Posterior vena cava (tissue), 2 donors: ENCODE measurements at places on chromosomes 12 and 14.

- no peak for DNase-seq
Measured at GRCh38 chr12:43835264-43835655, 621 bp upstream of the TMEM117 start.

- DNase-seq, result peak; percentile 95
Measured at GRCh38 chr12:7108003-7108795, 815 bp downstream of the C1RL start.

DNA sequence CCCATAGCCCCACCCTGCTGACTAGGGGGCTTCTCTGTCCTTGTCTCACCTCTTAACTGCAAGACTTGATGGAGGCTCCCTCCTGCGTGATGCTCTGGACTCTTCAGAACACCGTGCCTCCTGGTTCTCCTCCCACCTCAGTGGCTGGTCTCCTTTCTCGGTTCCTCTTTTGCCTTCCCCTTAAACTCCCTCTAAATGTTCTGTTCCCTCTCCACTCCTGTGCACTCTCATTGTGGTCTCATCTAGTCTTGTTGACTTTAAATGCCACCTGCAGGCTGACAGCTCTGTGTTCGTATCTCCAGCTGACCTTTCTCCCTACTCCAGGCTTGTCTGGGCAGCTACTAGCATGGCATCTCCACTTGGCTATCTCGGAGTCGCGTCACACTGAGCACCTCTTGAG is 28.3 kb downstream of the DYNC1H1 start:
- DNase-seq, result peak; percentile 61

GRCh38 chr14:100237735-100238418 is 1.1 kb upstream of the YY1 start:
- peak; percentile 85 for DNase-seq

- no peak for DNase-seq
Measured at GRCh38 chr14:74085828-74086227, 1.1 kb downstream of the LIN52 start.

DNA sequence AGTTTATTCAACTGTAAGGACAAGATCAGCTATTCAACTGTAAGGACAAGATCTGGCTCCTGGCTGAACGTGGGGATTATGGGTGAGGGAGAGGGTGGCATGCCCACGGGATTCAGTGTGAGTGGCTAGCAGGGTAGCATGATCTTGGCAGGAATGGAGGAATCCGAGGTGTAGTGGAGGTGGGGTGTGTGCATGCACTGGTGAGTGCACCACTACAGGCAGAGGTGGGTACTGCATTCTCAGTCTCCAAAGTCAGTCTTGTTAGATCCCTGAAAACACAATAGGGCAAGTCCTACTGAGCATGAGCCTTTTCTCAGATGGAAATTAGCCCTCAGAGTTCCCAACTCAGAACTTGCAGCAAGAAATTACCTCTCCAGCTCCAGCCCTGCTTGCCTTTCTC is 32.2 kb upstream of the DCD start:
- no peak for DNase-seq

- no peak for DNase-seq
Measured at GRCh38 chr12:43912859-43913258, 77.0 kb downstream of the TMEM117 start.

- DNase-seq, result no peak
Measured at GRCh38 chr12:113373440-113373839, 15.1 kb downstream of the PLBD2 start.

GRCh38 chr12:6084261-6084968 is 40.1 kb downstream of the VWF start:
- DNase-seq, result peak; percentile 64

- no peak for DNase-seq
Measured at GRCh38 chr14:44291366-44291915, 215.6 kb downstream of the FSCB start.

DNA sequence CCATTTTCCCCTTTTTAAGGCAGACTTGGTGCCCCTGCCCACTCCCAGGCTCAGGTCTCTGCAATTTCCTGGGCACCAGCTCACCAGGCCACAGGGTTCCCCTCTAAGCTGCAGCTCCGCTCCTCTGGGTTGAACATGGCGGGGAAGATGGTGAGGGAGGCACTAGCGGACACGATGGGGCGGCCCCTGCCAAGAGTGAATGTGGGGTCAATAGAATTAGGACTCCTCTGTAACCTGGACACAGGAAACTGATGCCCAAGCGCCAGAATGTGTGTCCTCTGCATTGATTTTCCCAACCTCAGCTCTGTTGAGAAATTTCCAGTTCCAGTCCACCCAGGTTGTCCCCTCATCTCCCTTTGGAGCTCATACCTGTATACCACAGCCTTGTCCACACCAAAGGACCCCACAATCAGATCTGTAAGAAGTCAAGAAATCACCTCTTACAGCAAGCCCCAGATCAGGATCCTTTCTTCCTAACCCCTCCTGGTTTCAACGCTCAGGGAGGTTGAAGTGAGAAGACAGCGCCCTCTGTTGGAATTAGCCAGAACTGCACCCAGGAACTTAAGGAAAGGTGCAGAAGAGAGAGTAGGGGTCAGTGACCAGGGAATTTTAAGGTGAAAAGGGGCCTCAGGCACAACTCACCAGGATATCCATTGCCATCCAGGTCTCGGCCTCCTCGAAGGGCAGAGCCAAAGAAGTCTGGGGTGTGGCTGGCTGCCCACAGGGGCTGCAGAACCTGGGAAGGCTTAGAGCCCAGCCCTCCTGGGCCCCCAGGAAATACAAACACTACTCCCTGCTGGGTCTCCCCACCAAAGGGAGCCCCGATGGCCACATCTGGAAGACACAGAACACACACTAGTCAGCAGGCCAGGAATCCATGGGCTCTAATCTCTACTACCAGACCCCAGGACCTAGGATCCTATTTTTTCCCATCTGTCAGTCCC is 14.7 kb downstream of the ITGA5 start:
- no peak for DNase-seq

DNA sequence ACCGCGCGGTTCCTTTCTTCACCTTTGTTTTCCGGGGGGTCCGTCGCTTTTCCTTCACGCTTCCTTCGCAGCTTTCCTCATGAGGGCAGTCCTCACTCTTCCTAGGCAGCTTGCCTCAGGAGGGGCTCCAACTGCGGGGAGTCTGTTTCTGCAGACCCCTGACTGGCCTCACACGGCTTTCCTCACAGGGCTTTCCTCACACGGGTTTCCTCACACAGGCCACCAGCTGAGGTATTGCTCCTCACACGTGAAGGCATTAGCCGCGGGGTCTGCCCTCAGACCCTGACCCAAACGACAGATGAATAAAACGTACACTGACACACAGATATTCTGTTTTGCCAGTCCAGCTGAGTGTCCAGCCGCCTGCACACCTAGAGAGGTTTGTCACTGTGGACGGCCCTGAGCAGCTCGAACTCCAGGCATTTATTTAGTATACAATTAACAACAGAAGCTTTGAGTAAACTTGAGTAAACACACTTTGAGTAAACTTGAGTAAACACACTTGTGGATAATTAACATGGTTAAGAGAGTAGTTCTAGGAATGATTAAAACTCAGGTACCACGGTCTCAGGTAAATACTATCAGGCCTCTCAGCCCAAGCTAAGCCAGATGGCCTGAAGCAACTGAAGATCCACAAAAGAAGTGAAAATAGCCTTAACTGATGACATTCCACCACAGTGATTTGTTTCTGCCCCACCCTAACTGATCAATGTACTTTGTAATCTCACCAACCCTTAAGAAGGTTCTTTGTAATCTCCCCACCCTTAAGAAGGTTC is 16.1 kb upstream of the LYZ start:
- no peak for DNase-seq

DNA sequence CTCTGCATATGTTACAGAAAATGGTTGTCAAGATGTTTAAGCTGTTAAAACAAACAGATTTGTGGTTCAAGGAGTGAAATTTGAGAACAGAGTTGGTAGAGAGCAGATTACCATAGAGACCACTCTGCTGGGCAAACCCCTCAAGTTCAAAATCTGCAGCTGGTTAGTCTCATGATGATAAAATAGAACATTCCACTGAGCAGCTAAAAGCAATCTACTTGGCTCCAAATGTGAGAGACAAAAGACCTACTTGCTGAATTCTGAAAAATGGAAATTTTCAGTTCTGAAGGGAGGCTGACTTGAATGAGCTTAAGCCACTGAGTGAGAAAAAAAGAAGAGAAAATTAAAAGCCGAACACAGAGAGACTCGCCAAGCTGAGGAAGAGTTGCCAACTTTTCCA is 519.3 kb downstream of the NOVA1 start:
- no peak for DNase-seq

- DNase-seq, result no peak
Measured at GRCh38 chr12:44314007-44314500, 478.2 kb downstream of the TMEM117 start.

GRCh38 chr12:56374726-56375597 is 12.3 kb upstream of the APOF start:
- DNase-seq, result no peak

- DNase-seq, result no peak
Measured at GRCh38 chr14:22097586-22098292, 424.1 kb upstream of the OR4E1 start.

GRCh38 chr12:131448254-131448795 is 262.6 kb upstream of the SFSWAP start:
- DNase-seq, result no peak

- no peak for DNase-seq
Measured at GRCh38 chr12:118524446-118524845, 148.1 kb downstream of the SUDS3 start.

DNA sequence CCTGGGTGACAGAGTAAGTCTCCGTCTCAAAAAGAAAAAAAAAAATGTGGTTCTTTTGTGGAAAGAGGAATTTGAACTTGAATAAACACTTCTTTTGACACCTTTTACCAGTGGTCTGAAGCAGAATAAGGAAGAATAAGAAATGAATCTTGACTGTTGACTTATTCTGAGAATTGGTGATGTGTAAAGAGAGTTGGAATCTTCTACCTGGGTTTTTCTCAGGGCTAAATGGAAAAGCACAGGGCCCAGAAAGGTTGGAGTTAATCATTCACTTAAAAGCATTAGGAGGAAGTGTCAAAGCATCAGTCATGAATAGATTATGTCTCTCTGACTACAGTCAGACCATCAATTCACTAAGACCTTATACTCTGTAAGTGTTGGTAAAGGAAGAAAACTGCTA is 13.9 kb downstream of the PNMA1 start:
- DNase-seq, result no peak

DNA sequence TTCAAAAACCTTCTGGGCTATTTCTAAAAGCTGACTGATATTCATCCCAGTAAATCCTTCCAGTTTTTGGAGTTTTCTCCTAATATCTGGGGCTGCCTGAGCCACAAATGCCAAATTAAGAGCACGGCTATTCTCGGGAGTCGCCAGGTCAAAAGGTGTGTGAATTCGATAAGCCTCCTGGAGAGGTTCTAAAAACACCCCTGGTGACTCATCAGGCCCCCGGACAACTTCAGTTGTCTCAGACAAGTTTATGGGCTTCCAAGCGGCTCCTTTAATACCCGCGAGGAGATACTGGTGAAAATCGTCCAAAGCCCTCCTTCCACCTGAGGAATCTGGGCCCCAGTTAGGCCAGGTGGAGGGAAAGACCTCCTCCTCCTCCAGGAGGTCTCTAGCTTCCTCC is 677.1 kb downstream of the TMEM121 start:
- DNase-seq, result no peak

- DNase-seq, result no peak
Measured at GRCh38 chr14:99395909-99396530, 84.6 kb downstream of the SETD3 start.

DNA sequence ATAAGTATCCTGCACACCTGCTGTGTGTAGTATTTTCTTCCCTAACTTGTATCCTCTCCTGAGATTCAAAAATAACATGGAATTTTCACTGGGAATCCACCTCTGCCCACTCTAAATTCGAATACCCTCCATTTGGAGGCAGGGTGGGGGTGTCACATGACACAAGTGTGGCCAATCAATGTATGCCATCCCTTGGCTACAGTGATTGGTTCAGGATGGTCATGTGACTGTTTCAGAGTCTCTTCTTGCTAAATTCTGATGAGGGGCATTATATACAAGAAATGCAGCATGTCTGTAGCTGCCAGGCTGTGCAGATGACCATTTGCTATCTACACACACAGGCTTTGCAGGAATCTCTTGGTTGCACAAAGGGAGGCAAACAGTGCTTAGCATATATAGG is 86.8 kb upstream of the TMEM132C start:
- no peak for DNase-seq

DNA sequence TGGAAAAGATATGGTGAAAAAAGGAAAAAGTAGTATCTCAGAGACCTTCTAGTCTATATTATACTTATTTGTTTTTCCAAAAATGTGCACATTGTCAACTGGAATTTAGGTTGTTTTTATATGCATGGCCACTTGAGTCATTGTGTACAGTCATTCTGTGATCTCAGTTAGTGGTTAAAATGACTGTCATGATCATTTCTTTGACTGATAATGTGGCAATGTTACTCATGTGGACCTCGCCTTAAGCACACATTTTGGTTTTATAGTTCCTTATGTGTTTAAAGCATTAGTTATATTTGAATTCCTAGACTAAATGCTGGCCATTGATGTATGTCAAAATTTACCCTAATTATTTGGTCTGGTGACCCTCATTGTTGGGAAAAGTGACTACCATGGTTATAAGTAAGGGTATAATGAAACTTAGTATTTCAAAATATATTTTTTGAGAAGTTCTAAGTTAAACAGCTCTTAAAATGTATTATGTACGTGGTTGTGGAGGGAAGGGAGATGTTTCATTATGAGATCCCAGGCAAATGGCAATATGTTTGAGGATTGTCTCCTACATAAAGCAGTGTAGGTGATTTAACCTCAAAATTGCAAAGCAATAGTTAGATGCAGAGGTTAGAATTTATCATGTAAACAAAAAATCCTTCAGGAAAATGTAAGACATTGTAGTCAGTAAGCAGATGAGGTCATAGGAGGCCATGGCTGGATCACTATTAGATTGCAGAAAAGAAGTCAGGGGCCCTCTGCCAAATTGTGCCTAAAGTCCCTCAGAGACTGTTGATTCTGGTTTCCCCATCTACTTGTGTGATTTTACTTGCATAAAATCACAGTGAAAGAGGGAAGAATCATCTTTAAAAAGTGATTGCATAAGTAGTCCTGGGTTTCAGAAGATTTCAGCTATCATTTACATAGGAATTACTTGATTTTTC is 17.5 kb downstream of the PNMA1 start:
- DNase-seq, result no peak

DNA sequence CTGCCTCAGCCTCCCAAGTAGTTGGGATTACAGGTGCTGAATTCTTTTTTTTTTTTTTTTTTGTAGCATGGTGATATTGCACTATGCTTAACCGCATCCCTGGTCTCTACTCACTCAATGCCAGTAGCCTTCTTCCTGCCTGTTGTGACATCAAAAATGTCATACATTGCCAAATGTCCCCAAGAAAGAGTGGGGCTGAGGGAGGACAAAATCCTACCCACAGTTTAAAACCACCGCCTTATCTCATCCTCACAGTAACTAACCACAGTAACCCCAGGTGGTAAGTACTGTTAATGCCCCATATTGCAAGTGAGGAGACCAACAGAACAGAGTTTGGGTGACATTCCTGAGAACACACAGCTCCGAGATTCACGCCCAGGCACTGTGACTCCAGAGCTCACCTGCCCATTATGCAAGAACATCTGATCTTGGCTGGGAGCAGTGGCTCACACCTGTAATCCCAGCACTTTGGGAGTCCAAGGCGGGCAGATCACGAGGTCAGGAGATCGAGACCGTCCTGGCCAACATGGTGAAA is 19.6 kb downstream of the MORN3 start:
- DNase-seq, result no peak

GRCh38 chr12:32466187-32466586 is 66.8 kb downstream of the FGD4 start:
- no peak for DNase-seq

- no peak for DNase-seq
Measured at GRCh38 chr12:104632724-104633201, 176.0 kb downstream of the CHST11 start.

GRCh38 chr12:16389594-16389993 is 42.1 kb downstream of the MGST1 start:
- no peak for DNase-seq
